NCI-H446 (cell line): ENCODE measurements at places on chromosomes 7 and 10.

- no peak for DNase-seq
Observed at GRCh38 chr7:11212816-11213215, 239.1 kb downstream of the PHF14 start.

GRCh38 chr10:121681997-121682687, 83.9 kb upstream of the FGFR2 start:
- no peak for DNase-seq

GRCh38 chr7:135224027-135224426, 9.6 kb upstream of the STRA8 start:
- DNase-seq = no peak

DNA sequence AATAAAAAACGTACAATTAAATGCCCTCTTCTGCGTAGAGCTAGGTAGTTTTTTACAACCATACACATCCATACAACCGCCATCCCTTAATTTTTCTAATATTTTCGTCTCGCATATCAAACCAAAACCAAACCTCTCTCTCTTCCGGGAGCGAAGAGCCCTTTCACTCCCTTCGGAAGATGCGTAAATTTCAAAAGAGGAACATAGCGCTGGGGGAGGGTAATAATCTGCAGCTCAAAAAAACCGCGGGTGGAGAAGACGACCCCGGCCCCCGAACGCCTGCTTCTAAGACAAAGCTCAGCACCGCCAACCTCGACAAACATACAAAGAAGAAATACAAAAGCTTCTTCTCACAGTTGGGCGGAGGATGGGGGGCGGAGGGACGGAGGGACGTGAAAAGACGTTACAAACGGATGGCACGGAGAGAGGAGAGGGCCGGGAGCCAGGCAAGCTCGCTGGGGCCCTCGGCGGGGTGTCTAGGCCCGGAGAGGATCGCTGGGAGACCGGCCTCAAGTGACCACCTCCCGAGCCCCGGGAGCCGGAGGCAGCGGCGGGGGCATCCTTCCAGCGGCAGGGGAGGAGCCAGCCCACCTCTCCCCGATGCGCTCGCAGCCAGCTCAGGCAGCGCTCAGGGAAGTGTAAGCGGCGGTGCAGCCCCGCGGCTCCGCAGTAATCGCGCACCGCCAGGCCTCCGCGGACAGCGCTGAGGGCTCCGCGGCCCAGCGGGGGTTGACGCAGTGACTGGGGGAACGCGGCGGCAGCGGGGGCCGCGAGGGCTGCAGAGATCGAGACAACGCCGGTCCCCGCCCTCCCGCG, 851 bp downstream of the MKRN1 start:
- DNase-seq = peak; percentile 23

GRCh38 chr7:77985974-77986339, 187.4 kb downstream of the PHTF2 start:
- no peak for DNase-seq
